NB4 (cell line): ENCODE measurements at places on chromosomes 7 and 10.

- peak; percentile 31 for DNase-seq
Measured at GRCh38 chr10:97128516-97129154, 57.1 kb downstream of the SLIT1 start.

DNA sequence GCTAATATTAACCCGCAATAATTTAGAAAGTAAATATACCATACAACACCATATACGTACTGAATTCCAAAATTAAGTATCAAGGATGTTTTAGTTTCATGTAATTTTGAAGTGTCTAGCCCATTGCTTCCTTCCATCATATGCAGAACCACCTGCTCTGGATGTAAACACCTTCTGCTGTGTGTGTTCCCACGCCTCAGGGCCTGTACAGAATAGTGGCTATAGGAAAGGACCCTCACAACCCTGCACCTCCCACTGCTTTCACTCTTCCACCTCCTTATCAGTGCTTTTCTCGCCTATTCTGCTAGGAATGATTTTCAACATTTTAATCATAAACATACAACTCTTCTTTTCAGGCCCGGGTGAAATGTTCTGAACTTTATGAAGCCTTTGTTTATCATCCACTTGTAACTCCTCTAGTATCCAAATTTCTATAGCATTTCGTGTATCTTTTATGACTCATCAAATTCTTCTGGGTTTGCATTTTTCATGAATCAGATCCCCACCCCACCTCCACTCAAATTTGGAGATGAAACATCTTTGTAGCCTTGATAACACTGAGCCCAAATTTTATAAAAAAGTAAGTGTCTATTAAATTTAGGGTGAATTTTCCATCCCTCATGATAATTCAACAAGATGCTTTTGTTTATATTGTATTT lies 1106.8 kb upstream of the C7orf33 start:
- DNase-seq: no peak

DNA sequence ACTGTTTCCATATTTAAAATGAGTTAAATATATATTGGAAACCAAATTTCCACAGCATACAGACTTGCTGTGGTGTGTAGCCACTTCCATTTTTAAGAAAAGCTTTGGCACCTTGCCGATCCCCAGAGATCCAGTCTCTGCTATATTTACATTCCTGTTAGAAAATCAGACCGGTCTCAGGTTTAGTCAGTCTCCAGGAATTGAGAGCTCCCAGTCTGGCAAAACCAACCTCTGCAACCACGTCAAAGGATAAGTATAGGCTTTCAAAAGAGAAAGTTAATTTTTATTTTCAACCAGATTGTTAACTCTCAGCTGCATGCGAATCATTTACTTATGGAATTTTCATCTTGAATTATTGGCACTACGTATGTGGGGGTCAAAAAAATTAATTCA lies 28.2 kb downstream of the PUS7 start:
- DNase-seq: no peak

GRCh38 chr7:25385506-25386136 lies 157.3 kb upstream of the NPVF start:
- DNase-seq: no peak

DNA sequence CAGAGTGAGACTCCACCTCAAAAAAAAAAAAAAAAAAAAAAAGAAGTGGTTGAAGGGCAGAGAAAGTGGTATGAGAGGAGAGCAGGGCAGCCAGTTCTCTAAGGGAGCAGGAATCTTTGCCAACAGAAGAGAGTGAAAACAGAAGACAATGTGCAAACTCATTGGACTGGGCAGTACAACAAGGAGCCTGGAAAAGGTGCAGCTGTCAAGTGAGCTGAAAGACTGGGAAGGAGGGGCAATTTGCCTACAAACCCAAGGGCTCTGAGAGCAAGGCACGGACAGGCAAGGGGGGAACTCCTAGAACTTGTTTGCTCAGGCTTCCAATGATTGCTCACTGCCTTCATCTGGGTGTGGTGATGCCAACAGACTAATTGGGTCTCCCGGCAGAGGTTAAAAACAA lies 9.5 kb downstream of the ACTR1A start:
- no peak for DNase-seq

GRCh38 chr7:94423863-94424735 lies 29.4 kb downstream of the COL1A2 start:
- no peak for DNase-seq
